ENCODE measurements at places on chromosomes 4 and X.

GRCh38 chrX:123906557-123907316 is 46.9 kb downstream of the XIAP start:
- no peak for DNase-seq

DNA sequence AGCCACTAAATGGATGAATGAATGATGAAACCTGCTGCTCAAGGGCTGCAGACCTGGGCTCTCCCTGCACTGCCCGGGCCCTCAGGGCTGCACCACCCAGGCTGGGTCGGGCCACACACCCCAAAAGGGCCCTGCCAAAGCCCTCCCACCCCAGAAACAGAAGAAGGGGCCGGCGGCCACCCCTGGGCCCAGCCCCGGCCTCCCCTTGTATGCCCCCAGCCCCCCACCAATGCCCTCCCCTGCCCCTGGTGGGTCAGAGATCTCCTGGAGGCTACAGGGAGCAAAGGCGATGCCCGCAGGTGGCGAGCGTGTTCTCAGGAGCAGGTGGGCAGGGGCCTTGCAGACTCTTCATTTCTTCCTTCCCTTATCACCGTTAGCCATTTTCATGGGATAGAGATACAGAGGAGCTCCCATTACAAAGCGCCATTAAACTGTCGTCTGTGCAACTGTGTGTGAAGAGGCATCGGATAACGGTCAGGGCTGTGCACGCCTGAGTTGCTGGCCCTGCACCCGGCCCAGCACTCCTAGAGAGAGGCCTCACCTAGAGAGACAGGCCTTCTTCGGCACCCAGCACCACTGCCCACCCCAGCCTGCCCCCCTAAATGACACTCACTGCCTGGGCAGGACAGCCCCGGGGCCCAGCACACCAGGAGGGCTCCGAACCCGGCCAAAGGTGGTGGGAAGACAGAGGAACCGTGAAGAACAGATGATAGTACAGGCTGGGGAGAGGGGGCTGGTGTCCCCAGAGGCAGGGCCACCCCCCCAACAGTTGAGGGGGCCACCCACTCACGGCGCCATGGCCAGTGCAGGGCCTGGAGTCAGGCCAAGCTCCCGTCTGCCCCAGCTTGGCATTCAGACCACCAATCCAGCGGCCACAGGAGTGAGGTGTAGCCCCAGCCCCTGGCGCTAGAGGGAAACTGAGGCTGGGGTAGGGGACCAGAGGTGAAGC is 133.7 kb downstream of the FAM53A start:
- no peak for DNase-seq

DNA sequence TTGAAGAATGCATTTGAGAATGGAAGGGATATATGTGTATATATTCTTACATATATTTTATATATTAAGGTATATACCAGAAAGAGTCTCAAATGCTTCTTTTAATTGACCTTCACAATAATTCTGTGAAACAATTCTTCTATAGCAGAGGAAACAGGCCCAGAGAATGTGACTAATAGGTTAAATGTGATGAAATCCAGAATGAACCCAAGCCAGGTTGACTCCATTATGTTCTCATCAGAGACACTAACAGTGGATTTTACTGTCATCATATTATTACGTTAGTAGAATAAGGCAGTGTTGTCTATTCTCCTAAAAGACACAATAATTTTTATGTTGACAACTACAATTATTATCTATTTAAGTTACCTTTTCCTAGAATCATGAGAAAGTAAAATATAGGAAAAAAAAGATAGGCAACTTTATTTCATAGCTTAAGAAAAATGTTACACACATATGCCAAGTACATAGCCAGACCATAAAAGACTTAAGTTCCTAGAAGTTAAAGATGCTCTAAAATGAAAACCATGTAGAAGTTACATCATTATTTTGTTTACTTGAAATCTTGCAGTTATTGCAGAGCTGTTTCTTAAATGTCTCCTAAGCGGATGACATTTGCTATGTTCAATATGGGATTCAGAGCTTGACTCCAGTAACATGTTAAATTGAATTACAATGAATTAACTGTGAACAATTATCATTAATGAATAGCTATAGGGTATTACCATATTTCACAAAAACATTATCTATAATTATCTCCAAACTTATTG is 56.2 kb upstream of the ANKRD50 start:
- no peak for DNase-seq

DNA sequence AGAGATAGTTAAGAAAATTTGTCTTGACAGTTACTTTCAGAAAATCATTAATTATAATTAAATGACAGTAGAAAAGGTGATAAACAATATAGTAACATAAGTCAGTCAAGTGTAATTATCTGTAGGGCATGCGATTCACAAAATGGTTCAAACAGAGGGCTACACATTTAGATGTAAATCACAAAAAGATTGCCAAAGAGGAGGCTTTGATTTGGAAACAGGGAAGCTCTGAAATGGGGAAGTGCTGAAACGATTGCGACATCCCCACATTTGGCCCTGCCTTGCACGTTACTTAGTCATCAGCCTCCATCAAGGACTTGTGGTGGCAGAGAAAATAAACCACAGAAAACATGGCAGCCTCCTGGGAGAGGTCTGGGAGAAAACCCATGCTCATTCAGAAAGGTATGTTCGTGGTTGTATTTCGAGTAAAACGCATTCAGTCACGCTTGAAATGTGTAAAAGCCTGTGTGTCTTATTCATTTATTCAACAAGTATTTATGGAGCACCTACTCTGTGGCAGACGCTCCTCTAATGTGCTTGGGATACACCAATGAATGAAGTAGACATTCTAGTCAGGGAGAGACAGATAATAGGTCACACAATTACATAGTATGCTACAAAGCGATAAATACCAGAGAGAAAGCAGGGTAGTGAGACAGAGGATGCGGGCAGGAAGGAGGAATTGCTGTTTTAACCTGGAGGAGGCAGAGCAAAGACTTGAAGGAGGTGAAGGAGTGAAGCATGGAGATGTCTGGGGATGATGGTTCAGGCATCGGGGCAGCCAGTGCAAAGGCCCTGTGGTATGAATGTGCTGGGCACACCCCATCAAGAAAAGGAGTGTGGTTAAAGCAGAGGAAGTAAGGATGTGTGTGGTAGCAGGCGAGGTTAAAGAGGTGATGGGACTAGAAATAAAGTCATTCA is 7.8 kb downstream of the RBM47 start:
- no peak for DNase-seq

DNA sequence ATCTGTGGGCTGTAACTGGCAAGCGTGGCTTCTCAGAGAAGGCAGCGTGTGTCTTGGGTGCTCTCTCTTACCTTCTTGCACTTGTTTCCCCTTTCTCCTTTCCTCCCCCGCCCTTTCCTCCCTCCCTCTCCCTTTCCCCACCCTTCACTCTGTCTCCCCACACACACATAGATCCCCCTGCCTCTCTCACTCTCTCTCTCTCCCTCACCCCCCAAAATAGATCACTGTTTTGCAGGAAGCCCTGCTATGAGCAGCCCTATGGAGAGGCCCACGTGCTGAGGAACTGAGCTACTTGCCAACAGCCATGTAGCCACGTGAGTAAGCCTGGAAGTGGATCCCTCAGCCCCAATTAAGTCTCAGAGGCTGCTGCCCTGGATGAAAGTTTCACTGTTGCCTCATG is 4.3 kb upstream of the PNMA6E start:
- no peak for DNase-seq

GRCh38 chr4:115780268-115780667 is 666.8 kb upstream of the NDST4 start:
- no peak for DNase-seq

- DNase-seq: no peak
Observed at GRCh38 chrX:69231903-69232302, 66.7 kb upstream of the PJA1 start.

- no peak for DNase-seq
Observed at GRCh38 chr4:16472537-16472936, 246.3 kb upstream of the TAPT1 start.

DNA sequence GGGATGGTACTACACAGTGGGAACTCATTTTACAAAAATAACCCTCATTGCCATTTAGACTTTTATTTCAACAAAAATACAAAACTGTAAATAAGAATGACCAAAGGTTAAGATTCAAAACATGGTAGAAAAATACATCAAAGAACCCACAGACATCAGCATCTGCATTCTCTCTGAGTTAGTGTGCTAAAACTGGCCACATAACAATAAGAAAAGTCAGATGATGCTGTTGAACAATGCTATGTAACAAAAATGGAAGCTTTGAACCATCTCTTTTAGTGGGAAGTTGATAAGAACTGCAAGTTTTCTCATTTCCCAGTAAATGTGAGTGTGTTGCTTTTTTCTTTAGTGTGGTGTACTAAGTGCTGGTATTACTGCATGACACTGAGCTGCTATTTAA is 888.4 kb upstream of the EPHA5 start:
- DNase-seq: no peak

DNA sequence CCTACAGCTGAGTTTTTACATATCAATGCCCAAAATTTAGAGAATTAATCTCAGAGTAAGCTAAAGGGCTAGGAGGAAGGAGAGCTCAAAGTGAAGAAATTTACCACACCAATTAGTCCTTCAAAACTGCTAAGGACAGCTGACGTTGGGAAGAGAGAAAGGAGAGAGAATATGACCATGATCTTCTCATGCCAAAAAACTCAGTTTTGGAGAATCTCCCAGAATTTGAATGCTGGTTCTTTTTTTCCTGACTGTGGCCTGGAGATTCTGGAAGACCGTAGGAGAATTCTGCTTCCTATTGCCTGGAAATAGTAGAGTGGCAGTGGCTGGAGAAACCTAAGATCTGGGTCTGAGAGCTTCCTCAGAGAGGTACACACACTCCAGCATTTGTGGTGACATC is 834.4 kb upstream of the SLIT2 start:
- DNase-seq: no peak

DNA sequence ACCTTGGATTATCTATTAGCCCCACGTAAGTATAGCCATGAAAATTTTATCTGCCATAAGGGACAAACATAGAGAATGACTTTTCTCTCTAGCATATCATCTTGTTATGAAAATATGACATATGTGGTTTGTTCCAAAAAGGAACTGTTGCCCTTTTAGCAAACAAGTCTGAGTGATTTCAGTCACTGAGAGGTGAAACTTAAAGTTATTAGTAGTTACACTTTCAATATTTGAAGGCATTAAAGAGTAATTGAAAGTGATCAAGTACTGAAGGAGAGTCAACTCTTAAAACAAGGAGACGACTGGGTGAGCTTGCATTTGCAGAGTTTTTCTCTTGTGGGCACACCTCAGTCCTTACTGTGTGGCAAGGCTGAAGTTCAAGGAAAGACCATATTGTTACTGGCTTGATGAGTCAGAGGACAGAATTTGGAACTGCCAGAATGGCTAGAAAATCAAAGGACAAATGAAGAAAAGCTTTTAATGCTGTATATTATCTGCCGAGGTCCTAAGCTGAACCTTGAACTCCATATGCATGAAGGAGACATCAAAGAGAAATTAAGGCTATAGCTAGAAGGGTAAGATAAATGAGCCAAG is 205.1 kb upstream of the EMCN start:
- DNase-seq: no peak

DNA sequence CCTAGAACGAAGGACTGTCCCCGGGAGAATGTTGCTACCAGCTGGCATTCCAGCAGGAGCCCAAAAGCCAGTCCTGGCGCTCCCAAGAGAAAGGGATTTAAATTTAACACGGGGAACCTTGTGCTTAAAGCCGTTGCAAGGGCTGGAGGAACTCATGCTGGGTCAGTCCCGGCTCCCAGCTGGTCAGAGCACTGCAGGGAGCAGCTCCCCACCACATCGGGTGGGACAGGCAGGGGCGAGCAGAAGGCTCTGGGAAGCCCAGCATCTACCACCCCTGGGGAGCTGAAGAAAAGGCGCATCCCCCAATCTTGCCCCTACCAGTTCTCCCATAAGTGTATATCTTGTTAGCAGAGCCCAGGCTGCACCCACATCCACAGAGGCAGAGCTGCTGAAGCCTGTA is 15.7 kb downstream of the CFAP99 start:
- DNase-seq: no peak

- no peak for DNase-seq
Observed at GRCh38 chr4:74304095-74304625, 4.1 kb upstream of the EPGN start.

- no peak for DNase-seq
Observed at GRCh38 chr4:167717495-167717894, 374.8 kb upstream of the ANXA10 start.

GRCh38 chr4:169037506-169037905 is 27.5 kb upstream of the CBR4 start:
- no peak for DNase-seq

DNA sequence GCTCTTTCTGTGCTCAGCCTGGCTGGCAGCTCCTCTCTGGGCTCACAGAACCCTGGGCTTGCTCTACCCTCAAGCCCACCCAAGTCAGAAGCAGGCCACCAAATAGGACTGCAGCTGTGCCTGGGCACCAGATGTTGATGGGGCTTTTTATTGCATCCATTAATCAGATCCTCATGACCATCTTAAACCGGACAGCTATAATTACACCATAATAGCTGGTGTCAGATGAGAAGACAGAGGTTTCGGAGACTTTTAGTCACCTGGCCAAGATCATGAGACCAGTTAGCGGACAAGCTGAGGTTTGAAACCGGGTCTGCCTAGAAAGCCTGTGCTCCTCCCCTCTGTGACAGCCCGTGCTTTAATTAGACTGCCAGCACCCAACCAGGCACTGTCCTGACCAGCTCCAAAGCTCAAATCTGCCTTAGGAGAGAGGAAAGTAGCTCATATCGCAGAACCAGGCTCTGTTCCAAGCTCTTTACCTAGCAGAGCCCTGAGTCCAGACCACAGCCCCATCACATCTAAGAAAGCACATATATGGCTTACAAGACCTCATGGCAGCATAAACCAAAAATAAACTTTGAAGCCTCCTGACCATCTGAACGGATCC is 88.9 kb downstream of the JAKMIP1 start:
- no peak for DNase-seq

DNA sequence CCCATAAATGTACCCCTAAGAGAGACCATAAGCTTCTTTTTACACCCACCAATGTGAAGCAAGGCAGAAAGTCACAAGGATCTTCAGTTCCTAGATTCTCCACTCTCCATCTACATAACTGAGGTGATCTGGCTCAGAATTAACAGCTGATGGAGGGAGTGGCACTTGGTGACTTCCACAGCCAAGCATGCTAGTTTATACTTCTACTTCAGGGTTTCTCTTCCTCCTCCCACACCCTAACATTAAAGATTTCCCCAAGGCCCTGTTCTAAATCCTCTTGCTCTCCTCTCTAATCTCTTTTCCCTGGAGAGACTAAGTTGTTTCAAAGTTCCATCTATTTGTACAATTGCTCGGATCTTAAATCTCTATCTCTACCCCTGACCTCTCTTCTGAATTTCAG is 81.1 kb downstream of the MBNL3 start:
- DNase-seq: no peak

GRCh38 chrX:9988762-9989161 is 21.6 kb downstream of the CLDN34 start:
- DNase-seq: no peak

GRCh38 chrX:17668929-17669328 is 68.4 kb upstream of the SCML1 start:
- DNase-seq: no peak
